ENCODE measurements at places on chromosomes 3 and 15.

DNA sequence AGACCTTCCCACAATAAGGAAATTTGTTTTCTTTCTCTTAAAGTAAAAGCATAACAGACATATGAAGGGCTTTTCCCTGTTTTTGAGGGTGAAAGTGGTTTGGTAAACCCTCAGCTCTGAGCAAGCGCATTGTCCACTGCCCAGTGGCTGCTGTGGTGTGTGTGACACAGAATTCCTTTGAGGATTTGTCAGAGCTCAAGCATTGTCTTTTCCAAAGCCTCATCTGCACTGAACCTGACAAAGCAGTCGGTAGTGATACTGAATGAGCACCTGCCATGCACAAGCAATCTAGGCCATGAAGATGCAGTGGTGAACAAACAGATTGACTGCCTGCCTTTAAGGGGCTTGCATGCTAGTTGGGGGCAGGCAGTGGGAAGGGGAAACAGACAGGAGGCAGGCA, 128.3 kb downstream of the PLCL2 start:
- DNase-seq, result no peak

GRCh38 chr3:169498336-169498735, 165.2 kb downstream of the MECOM start:
- no peak for DNase-seq

DNA sequence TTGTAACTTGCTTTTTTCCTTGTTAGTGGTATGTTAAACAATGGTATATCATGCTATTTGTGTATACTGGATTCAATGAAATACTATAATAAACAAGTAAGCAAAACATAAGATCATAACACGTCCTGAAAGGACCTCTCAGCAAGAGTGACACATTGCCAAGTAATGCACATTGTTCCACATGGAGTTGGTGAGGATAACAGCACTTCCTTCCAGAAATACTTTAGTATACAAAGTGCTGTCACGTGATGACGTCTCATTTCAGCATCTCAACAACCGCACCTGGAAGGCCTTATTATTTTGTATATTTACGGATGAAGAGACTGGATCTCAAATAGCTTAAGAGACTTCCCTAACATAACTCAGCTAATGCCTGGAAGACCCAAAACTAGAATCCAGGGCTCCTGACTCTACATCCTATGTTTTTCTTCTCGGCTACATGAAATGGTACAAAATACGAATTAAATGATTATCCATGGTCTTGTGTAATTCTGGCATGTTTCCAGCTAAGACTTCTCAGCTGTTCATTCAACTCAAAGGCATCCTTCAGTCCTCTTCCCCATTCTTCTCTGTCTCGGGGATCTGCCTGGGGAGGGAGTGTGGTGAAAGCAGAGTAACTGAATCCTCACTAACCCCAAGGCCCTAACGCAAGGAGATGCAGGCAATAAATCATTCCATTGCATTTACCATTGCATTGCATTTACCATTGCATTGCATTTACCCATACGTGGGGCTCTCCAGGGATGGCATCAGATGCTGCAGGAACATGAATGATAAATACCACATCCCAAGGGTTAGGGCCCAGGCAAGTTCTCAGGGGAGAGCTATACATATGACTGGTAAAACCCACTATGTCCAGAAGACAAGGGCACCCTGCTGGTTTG, 79.2 kb downstream of the LIPC start:
- no peak for DNase-seq

DNA sequence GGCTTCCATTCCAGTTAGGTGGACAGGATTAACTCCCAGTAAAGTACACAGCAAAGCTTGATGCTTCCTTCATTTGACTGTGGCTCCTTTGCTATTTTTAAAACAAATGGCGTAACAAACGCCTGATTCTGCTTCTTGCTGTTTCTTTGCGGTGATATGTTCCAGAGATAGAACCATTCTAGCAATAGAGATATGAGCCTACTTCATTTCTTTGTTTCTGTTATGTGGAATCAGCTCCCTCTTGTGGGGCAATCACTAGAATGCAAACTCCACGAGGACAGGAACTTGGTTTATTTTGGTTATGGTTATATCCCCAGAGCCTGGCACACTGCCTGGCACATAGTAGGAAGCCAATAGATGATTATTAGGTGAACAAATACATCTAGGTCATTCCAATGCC, 122.6 kb upstream of the SLC6A11 start:
- DNase-seq, result no peak

DNA sequence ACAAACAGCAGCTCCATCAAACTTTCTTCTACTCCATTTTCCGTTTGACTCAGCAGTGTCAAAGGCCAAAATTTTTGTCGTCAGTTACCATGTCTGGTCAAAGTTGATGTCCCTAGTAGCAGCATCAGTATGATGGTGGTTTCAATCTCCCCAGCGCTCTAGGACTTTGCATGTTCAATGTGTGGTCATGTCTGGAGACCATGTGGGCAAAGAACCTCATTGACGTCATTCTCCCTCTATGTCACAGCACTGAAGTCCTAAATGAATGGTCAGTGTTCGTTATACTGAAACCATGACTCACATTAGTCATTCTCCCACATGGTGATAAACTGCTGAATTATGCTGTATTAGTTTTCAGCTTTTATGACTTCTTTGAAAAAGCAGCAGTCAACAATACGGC, 23.2 kb downstream of the SHC4 start:
- DNase-seq, result no peak

DNA sequence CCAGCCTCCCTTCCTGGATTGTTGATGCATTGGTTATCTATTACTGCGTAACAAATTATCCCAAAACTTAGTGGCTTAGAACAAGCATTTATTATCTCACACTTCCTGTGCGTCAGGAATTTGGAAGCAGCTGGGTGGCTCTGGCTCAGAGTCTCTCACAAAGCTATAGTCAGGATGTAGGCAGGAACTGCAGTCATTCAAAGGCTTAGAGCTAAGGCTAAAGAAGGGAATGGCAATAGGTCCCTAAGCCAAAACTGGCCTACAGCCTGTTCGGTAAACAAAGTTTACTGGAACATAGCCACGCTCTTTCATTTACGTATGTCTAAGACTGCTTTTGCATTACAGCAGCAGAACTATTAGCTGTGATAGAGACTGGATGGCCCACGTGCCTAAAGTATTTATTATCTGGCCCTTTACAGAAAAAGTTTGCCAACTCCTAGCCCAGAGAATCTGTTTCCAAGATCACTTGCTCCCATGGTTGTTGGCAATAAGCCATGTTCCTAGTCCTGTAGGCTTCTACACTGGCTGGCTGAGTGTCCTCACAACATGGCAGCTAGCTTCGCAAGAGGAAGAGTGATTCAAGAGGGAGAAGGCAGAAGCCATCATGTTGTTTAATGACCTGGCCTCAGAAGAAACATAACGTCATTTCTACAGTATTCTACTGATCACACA, 132.4 kb downstream of the SNRK start:
- DNase-seq, result no peak

DNA sequence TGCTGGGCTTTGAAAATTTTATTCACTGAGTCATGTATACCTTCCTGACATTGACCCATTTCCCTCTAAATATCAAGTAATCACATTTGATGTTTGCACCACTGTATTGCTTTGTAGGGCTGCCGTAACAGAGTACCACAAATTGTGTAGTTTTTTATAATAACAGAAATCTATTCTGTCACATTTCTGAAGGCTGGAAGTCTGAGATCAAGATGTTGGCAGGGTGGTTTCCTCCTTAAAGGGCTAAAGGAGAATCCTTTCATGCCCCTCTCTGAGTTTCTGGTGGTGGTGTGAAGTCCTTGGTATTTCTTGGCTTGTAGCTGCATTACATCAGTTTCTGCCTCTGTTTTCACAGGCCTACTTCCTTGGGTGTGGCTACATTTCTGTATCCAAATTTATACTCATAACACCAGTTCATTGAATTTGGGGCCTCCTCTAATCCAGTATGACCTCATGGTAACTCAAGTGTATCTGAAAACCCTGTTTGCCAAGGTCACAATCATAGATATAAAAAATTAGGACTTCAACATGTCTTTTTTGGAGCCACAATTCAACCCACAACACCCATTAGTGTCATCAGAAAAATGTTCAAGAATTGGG, 29.1 kb upstream of the ST6GAL1 start:
- DNase-seq, result peak; percentile 16

- DNase-seq, result no peak
Measured at GRCh38 chr3:107208100-107208499, 169.1 kb upstream of the CCDC54 start.

- no peak for DNase-seq
Measured at GRCh38 chr15:98586066-98586465, 62.3 kb upstream of the IGF1R start.

- peak; percentile 57 for DNase-seq
Measured at GRCh38 chr3:39108200-39108710, 775 bp downstream of the TTC21A start.

- no peak for DNase-seq
Measured at GRCh38 chr3:188305220-188305619, 151.3 kb downstream of the LPP start.

DNA sequence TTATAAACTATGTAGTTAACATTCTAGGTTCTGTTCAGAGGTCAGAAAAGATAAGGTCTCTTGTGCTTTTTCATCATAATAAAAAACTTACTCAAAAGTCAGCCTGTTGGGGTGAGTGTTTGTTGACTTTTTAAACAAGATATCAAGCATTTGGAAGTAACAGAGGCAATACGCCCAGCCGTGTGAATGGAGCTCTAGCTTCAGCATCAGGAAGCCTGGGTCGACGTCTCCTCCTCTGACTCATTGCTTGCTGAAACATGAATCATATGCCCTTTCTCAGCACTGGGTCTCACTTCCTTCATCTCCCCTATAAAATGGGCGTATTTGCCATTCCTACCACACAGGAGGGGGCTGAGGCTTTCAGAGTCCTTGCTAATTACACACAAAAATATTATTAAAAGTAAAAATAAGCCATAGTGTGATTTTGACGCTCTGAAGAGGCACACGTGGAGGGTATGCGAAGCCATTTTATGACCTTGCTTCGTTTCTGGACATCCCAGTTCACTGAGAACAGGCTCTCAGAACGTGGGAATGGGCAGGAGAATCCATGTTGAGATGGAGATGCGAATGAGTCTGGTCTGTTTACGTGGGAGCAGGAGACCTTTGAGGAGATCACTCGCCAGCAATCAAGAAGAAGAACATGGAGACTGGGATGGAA, 220.8 kb upstream of the TPRG1 start:
- no peak for DNase-seq

GRCh38 chr3:36918050-36918449, 26.8 kb downstream of the TRANK1 start:
- DNase-seq, result no peak

- peak; percentile 9 for DNase-seq
Measured at GRCh38 chr3:187678726-187679268, 8.6 kb upstream of the SST start.

GRCh38 chr3:17430582-17430981, 311.8 kb downstream of the TBC1D5 start:
- DNase-seq, result no peak

- no peak for DNase-seq
Measured at GRCh38 chr3:181455276-181455675, 256.4 kb upstream of the SOX2 start.

DNA sequence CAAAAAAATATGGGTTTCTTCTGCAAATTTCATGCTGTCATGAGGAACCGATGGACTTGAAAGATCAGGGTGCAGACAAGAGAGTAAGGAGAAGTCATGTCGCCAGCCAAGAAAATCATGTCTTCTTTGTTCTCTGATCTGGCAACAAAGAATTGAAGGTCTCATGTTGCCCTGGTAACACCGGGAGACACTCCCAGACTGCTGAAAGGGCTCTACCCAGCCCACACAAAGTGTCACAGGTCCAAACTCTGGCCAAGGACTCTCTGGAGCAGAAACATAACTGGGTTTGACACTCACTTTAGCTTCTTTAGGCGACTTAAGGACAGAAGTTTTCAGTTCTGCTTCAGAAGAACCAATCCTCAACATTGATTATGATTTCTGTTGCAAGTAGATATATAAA, 42.9 kb downstream of the SIDT1 start:
- DNase-seq, result no peak

DNA sequence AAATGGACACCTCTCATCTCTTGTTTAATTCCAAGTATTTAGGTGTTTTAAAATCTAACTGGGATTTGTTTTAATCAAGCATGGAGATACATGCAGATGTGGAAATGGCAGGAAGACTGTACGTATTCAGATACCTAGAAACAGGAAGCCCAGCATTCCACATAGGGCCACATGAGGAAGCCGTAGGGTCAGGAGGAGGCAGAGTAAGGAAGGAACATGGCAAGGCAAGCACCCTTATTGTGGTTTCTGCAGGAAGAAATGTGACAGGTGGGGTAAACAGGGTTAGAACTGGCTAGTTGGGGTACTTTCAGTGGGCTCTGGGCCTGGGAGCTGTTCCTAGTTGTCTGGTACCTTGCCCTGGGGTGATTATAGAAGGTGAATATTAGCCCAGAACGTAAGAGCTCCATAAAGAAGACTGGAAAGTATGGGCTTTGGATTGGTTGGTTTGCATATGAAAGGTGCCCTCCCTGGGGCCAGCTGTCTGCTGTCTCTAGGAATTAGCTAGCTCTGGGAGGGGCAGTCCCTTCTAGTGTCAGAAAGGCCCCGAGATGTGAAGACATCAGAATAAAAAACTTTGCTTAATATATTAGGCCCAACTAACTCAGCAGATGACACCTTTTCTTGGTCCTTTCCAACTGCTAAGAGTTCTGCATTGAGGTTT, 107.7 kb upstream of the CADPS start:
- no peak for DNase-seq

DNA sequence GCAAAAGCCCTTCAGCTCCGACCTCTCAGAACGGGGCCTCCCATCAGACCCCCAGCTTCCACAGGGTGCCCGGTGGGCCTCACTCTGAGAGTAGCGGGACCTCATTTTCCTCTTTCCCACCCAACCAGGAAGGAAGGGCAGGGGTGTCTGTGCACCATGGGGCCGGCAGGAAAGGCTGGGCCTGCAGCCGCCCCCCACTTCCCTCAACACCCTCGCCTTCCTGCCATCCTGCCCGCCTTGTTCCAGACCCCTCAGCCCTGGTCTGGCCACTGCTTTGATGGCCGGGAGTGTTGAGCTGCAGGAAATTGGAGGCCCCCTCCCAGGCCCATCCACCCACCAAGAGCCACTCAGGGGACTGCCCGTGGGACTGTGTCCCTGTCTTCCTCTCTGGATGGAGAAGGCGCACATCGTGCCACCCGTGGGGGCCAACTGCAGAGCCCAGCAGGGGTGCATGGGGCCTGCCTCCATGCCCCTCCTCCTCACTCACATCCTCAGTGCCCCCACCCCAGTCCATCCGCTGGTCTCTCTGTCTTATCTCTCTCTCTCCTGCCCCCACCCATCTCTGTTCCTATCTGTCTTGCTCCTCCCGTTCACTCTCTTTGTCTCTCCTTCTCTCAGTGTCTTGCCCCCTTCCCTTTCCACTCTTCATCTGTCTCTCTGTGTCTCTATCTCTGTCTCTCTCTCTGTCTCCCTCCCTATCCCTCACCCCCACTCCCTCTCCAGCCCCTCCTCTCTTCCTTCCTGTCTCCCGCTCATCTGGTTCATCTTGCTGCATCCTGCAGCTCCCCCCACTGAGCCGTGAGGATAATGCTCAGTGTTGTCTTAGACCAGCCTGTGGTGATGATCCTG, 1.8 kb upstream of the PLXND1 start:
- no peak for DNase-seq

GRCh38 chr15:68909601-68910100, 20.7 kb upstream of the SPESP1 start:
- no peak for DNase-seq

Measured in CD4-positive, alpha-beta memory T cell (primary cell).